ENCODE measurements at places on chromosomes 3 and 15. TPM values are rescaled to one million over a fixed set of nuclear protein-coding genes. Genes with fewer than 3 reads are reported as not detected.
A peak's percentile ranks its signal among the peaks of the same experiment; 100 is the strongest.

TMEM42 gene
- 40.4 TPM for total RNA-seq

BUB1B gene
- total RNA-seq = not detected

WDR82 gene
- 42.1 TPM for total RNA-seq

SLC7A14 gene
- not detected for total RNA-seq

HAPLN3 gene
- 4.4 TPM for total RNA-seq

ESYT3 gene
- total RNA-seq = 9.4 TPM

INKA1 gene
- 7.3 TPM for total RNA-seq

DNAH1 gene
- total RNA-seq = 14.4 TPM

DNA sequence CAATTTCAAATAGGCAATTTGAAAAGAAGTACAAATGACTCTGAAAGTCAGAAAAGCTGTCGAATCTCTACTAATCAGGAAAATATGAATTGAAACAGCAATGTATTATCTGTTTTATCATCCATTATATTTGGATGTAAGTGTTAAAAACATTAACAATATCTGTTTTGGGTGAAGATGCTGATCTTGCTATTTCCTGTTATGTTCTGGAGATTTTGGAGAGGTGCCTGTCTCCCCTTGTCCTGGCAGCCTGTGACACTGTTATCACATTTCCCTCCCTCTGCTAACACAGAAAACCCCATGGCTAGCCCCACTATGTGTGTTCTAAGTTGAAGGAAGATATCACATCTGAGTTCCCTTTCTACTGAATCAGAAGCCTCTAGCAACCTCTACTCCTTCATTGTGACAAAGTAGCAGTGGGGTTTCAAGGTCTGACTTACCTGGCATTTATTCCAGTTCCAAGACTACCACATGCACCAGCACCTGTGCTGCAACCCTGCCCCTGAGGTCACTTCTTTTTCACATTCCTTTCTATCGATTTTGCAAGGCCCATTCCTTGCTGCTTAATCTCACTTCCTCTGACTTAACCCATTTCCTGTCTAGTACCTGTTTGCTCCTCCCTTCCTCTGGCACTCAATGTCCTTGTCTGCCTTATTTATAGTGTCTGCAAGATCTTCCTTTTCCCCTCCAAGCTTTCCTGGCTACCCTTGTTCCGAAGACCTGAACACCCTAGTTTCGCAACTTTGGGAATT is 95.5 kb upstream of the COL8A1 start:
- DNase-seq = no peak

- DNase-seq = no peak
Observed at GRCh38 chr3:123084192-123084591, 17.4 kb downstream of the PDIA5 start.

GRCh38 chr3:119695480-119695879 is 7.3 kb upstream of the CFAP91 start:
- no peak for DNase-seq

DNA sequence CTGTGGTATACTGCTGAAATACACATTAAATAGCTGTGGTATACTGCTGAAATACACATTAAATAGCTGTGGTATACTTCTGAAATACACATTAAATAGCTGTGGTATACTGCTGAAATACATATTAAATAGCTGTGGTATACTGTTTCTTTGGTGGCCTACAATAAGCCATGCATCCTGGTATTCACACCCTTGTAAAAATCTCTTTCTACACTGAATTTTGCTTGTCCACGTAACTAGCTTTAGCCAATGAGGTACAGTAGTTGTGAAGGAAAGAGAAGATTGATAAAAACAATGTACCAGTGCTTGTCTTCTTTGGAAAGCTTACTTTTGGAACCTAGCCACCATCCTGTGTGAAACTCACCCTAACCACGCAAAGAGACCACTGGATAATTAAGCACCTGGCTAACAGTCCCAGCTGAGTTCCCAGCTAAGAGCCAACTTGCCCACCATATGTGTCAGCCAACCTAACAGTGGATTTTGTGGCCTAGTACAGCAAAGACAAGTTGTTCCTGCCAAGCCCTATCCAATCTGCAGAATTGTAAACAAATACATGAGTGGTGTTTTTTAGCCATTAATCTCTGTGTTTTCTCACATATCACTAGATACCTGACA is 103.4 kb upstream of the MELTF start:
- DNase-seq = no peak

DNA sequence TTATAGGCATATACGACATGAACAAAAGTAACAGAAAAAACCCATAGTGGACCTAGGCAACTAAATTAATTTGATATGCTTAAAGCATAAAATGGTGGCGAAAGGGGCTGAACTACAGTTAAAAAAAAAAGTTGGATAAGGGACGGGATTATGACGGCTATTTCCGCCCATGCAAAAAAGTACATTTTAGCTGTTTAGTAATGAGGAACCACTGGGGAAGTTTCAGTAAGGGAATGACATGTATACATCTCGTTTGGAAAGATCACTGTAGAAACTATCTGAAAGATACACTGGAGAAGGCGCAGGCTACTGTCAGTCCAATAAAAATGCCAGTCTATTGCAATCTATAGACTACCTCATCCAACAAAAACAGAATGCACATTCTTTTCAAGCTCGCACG is 65.6 kb downstream of the ZNF148 start:
- no peak for DNase-seq

- DNase-seq = no peak
Observed at GRCh38 chr3:133830071-133830470, 24.5 kb downstream of the SRPRB start.

GRCh38 chr3:179860275-179861107 is 176.2 kb downstream of the PEX5L start:
- DNase-seq = no peak

DNA sequence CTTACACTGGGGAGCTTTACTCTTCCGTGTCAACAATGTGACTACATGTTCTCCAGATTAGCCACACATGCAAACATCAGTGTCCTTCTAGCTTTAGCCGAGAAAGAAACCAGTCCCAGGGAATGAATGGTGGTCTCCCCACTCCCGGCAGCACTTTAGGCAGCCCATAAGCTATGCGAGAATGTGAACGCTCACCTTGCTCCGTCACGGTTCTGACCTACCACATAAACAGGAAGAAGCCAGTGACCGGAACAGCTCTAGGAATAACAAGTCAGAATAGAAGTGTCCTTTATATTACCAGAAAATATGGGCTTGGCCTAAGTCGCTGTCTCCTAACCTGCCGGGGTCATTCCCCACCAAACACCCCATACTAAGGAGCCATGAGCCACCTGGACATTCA is 98.0 kb upstream of the ABHD17C start:
- DNase-seq = no peak

DNA sequence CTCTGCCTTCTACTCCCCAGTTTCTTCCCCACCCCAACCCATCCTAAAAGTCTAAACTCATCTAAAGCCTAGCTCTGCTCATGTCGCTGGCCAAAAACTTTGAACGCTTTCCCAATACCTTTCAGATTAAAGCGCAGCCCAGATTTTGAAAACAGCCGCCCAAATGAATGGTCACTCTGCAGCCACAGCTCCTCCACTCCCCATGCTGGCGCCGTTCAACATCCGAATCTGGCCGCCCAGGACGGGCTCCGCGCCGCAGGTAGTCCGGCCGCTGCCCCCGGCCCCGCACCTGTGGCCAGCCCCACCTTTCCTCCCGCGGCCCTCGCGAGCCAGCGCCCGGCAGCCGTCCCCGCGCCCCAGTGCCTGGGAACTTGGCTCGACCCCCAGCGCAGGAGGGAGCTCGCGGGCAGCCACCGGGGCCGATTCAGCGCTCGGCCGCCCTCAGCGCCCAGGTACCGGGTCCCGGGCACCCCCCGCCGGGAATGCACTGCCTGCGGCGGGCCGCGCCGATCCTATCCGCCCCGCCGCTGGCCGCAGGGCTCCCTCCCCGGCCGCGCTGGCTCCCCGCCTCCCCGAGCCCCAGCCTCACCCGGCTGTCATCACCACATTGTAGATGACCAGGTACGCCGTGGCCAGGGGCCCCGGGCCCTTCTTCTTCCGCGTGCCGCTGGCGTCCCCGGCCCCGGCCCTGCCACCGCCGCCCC is 417 bp downstream of the HACD2 start:
- DNase-seq = peak; percentile 18

- peak; percentile 9 for DNase-seq
Observed at GRCh38 chr3:13414040-13414729, 5.9 kb downstream of the NUP210 start.

DNA sequence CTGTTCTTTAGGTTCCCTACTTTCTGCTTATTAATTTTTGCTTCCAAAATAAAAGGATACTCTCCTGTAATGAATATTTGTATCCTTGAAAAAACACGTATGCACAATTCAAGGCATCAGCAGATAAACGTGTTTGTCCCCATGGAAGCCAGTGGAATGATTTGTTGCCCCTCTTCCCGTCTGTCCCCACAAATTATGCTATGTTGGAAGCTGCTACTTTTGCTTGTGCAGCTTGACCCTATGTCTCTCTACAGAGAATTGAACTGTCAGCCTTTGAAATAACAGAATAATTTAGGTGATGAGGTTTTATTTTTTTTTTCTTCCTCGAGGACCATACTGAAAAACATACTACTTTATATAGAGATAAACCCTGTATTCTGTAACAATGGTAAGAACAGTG is 401.5 kb upstream of the GOLIM4 start:
- DNase-seq = no peak

DNA sequence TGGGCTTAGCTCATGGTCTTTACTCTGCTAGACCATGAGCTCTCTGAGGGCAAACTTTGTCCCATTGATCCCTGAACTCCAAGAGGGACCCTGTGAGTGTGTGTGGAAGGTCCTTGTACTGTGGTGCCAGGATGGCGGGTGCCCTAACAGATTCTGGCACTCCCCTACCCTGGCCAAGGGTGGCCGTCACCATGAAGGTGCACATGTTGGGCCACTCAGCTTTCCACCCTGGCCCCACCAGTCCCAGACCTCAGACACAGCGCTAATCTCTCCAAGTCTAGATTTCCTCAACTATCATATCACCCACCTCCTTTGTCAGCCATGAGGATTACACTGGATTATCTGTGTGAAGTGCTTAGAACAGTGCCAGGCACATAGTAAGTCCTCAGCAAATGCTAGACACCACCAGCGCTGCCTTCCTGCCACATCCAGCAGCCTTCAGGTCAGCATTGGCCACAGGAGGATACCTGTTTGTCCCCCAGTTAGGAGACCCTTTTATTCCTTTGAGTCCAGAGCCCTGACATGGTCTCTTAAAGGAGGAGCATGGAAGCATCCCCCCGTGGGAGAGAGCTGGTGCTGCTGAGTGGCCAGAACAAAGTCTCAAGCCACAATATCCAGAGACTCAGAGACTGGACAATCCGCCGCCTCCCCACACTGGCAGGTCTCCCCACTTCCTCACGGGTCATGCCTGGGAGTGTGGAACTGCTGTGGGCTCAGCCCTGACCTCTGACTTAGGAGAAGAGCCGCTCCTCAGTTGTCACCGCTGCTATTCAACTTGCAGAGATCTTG is 44.5 kb upstream of the SLCO2A1 start:
- DNase-seq = no peak

GRCh38 chr3:57151021-57151449 is 14.1 kb downstream of the IL17RD start:
- DNase-seq = no peak

DNA sequence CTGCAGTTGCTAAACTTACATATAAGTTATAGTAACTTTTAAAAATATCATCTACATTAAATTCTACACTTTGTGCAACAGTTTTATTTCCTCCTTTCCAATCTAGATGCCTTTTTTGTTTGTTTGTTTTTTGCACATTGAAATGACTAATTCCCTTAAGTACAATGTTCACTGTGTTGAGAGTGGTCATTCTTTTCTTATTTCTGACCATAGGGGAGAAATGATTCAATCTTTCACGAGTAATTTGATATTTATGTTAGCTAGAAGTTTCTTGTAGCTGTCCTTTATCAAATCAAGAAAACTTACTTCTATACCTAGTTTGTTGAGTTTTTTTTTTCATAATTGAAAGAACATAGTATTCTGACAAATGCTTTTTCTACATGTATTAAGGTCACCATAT is 85.0 kb upstream of the CBLB start:
- no peak for DNase-seq

- no peak for DNase-seq
Observed at GRCh38 chr15:55736756-55737155, 6.2 kb downstream of the PRTG start.

GRCh38 chr3:39220407-39221140 is 28.2 kb upstream of the XIRP1 start:
- DNase-seq = no peak

GRCh38 chr3:86073799-86074198 is 917.1 kb downstream of the VGLL3 start:
- DNase-seq = no peak

DNA sequence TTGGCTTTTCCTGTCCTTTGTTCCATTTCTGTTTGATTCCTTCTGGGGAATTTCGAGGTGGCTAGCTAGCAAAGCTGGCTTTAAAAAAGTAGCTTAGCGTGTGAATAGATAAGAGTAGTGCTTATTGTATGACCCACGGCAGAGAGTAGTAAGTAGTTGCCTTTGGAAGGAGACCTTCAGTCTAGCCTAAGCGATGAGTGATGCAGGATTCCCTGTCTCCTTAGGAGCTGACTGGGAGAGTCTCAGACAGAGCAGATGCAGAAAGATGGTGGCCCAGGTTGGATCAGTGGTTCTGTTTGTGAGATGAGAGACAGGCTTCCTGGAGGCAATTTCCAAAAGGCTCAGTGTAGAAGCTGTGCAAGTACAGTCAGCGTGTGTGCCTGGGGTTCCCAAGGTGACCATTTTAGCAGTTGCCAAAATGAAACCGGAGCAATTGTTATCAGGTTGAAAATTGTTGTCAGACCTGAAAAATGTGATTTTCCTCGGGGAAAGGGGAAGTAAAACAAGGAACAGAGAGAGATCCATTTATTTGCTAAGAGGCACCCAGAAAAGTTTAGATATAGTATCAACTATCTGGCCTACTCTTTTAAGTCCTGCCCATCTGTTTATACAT is 681 bp upstream of the IL5RA start:
- DNase-seq = no peak

DNA sequence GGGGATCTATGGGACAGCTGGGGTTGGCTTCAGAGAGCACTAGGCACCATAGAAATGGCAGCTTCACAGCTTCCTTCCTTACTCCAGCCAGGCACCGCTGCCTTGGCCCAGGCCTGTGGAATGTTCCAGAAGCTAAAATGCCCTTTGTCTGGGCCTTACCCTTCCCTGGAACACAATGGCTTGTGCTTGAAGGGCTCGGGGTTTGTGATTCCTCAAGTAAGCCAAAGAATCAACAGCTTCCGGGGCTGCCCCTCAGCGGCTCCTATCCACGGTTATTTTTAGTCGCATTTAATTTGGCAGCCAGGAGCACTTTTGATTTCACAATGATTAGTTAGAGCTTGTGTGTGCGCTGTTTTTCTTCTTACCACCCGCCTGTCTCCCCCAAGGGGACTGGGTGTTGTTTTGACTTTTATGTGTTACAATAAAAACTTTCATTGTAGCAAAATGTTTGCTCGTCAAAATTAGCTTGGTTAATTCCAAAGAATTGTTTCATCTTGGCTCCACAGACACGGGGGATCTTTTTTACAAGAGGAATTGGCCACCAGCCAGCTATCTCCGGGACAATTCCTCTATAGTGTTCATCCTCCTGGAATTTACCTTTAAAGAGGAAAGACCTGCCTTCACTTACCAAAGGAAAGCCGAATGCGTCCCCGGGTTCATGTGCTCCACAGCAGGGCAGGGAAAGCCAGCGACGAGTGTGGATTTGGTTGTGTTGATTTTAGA is 73.8 kb downstream of the TLE3 start:
- DNase-seq = peak; percentile 74

GRCh38 chr15:68794863-68795262 is 25.8 kb downstream of the ANP32A start:
- no peak for DNase-seq

Data from tibial nerve (tissue), 4 donors.